ENCODE measurements at places on chromosomes 2 and 18. TPM values are rescaled to one million over a fixed set of nuclear protein-coding genes. Genes with fewer than 3 reads are reported as not detected.

DNA sequence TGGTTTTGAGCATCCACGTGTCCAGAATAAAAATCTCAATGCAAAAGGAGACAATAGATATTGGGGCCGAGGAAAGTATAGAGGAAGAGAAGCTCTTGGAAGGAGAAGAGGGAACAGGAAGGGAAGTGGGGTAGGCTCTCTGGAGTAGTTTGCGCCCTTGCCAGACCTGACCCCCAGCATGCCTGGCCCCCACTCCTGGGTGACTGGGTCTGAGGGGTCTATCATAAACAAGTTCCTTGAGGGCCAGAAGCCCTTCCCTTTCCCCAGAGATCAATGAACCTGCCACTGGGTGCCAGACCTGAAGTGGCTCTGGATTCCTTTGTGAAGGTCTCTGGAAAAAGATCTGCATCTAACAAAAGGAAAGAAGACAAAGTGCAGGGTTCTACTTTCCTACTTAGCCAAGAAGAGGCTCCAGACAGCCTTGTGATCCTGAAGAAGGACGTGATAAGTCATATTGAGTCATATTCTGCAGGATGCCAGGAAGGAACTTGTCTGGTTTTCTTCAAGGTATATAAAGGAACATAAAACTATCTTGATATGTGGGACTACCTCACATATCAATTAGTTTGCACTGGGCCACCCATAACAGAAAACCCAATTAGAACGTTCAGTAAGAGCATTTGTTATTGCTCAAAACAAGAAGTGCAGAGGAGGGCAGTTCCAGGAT, 18.7 kb upstream of the ATOH8 start:
- DNase-seq = no peak

DNA sequence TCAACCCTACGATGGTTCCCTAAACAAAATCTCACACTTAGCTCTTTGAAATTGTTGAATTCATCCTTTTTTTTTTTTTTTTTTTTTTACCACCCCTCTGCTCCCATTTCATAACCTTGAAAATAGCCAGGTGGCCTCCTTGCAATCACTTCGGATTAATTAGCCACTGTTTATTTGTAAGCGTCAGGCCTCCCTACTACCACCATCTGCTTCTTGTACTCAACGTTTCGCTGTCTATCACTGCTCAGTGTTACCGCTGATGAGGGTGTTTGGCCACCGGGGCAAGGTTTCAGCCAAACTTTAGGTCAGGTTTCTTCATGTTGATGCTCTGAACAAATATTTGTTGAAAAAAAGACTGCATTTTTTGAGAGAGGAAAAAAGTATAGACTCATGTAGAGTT, 183.2 kb downstream of the EPHA4 start:
- no peak for DNase-seq

DNA sequence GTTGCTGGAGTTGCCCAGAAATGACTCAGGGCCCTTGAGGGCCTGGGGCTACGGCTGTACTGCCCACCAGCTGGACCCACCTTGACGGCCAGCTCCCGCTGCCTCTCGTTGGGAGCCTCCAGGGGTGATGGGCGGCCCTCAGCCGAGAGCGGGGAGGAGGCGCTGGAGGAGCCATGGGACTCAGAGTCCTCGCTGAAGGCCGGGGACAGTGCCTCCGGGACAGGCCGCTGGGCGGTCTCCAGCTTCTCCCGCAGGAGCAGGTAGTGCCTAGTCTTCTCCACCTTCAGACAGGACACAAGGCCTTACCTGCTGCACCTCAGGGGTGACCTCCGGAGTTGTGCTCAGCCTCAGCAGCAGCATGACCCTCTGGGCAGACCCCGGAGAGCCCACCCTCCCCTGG, 30.7 kb downstream of the AQP12A start:
- DNase-seq = no peak

GRCh38 chr2:34545486-34546136, 946.5 kb upstream of the FAM98A start:
- DNase-seq = no peak

C2orf76 gene
- 14.0 TPM for total RNA-seq

RTKN gene
- 11.9 TPM for total RNA-seq

DNA sequence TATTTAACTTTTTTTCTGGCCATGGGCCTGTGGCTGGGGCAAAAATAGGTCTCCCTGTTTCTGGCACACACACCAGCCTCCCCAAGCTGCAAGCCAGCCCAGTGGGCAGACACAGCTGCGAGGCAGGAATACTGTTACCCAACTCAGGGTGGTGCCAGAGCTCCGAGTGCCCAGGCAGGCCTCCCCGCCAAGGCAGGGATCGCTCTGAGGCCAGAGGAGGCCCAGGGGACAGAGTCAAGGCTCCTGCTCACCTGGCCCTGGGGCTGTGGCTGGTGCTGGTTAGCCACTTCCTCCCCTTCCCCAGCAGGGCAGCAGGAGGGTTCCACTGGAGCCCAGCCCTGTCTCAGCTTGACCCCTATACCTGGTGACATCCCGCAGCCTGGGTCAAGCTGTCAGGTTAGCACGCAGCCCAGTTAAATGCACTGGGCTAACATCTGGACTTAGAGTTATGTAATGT, 67.1 kb upstream of the EPAS1 start:
- peak; percentile 37 for DNase-seq

- no peak for DNase-seq
Observed at GRCh38 chr2:150601280-150602038, 114.0 kb upstream of the RND3 start.

DNA sequence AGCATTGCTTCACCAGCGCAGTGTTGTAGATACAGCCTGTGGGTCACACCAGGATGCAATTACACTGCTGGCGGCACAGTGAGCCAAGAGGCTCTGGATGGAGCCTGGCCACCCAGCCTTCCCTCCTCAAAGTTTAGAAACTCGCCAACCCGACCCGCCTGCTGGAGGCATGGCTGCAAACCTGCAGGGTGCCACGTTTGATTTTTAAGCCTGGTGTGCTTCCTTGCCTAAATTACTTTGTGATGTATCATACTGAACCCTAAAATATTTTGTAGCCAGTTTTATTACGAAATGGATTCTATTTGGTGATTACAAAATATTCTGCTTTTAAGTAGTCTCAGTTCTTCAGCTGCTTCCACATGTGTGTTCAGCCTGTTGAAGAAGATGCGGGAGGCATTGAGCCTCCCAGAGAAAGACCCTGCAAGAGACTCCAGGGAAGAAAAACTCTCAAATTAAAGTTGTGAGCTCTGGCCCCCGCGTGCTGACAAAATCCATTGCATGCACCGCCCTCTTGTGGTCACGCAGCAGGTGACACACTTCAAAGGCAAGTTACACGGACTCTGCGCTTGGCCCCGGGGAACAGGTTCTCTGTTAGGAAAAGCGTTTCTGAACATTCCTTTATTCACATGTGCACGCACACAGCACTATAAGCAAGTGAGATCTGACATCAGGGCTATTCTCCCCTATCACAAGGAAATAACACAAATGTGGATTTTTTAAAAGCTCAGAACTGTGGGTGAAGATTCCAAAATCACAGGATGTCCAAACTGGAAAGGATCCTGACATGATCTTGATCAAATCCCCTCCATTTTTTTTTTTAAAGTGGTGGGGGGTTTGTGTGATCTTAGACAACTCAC, 63.0 kb upstream of the TWIST2 start:
- DNase-seq = no peak

NAT8 gene
- total RNA-seq = not detected

GRCh38 chr18:686339-687111, 25.9 kb downstream of the ENOSF1 start:
- DNase-seq = no peak

TMEM17 gene
- 0.87 TPM for total RNA-seq

DNA sequence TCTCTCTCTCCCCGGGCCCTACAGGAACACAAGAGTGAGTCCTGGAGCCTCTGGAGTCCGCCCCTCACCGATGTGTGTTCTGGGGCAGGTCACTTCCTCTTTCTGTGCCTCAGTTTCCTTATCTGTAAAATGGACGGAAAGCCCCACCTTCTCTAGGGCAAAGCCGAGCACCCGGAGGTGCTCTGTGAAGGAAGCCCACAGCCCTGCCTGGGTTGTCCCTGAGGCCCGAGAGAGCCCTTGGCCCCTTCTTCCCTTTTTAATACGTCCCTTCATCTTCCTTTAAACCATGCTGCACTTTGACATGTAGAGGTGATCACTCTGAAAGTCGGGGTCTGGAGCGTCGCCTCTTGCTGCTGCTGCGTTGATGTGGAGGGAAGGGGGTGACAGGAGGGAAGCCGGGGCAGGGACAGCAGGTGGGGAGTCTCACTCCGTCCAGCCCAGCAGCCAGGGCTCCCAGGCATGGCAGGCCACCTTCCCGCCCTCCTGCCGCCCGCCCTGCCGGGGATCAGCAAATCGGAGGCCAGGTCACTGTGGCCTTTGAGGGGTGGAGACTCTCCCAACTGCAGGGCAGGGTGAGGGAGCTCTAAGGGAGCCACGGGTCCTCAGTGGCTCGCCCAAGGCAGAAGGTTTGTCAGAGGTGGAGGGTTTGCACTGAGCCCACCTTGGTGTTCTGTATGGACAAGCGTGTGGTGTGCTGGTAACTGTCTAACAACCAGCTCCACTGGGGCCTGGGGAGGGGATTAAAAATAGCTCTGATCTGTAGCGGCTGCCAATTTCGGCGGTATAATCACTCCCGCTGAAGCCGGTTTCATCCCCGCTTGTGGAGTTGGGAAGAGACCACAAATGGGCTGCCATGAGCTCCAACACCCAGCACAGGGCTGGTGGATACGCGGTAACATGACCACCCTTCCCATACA, 135.9 kb upstream of the ID2 start:
- no peak for DNase-seq

GRCh38 chr2:2638547-2639220, 307.6 kb upstream of the MYT1L start:
- no peak for DNase-seq

TUBA4B gene
- total RNA-seq = not detected

DNA sequence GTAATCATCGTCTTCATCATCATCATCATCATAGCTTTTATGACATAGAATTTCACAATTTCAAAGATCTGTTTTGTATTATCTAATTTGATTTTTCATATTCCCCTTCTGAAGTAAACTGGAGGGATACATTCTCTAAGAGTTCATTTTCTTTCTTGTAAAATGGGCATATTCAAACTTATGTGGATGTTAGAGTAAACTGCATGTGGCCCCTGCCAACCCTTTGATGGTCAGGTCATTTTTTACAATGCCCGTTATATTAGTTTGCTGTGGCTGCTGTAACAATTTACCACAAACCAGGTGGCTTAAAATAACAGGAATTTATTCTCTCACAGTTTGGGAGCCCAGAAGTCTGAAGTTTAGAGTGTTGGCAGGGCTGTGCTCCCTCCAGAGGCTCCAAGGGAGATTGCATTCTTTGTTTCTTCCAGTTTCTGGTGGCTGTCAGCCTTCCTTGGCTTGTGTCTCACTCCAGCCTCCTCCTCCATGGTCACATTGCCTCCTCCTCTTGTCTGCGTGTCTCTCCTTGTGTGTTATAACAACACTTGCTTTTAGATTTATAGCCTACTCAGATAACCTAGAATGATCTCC, 127.5 kb upstream of the MMADHC start:
- no peak for DNase-seq

DNA sequence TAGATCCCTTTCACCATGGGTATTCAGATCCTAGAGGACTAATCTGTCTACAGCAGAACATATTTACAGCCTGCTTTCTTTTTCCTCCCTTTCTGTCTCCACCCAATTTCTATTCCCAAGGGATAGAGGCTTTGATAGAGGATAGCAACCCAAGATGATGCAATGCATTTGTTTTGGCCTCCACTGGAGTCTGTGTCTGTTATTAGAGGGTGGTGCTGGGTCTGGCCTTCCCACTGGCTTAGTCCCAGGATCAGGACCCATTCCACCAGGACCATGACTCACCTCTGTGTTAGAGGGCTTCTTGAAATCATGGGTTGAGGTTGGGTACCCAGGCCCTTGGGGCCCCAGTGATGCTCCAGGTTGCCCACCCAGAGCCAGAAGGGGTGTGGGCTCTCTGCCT, 239.7 kb upstream of the TNP1 start:
- no peak for DNase-seq

- no peak for DNase-seq
Observed at GRCh38 chr2:237165405-237166276, 80.0 kb downstream of the COPS8 start.

GRCh38 chr18:77970814-77971213, 721.2 kb downstream of the GALR1 start:
- no peak for DNase-seq

CYP27C1 gene
- not detected for total RNA-seq

DLX1 gene
- not detected for total RNA-seq

GRCh38 chr2:111178730-111179405, 58.2 kb downstream of the BCL2L11 start:
- DNase-seq = no peak

- DNase-seq = no peak
Observed at GRCh38 chr2:155157711-155158110, 459.2 kb downstream of the KCNJ3 start.

GRCh38 chr2:16303273-16303577, 362.4 kb downstream of the CYRIA start:
- DNase-seq = no peak

DNA sequence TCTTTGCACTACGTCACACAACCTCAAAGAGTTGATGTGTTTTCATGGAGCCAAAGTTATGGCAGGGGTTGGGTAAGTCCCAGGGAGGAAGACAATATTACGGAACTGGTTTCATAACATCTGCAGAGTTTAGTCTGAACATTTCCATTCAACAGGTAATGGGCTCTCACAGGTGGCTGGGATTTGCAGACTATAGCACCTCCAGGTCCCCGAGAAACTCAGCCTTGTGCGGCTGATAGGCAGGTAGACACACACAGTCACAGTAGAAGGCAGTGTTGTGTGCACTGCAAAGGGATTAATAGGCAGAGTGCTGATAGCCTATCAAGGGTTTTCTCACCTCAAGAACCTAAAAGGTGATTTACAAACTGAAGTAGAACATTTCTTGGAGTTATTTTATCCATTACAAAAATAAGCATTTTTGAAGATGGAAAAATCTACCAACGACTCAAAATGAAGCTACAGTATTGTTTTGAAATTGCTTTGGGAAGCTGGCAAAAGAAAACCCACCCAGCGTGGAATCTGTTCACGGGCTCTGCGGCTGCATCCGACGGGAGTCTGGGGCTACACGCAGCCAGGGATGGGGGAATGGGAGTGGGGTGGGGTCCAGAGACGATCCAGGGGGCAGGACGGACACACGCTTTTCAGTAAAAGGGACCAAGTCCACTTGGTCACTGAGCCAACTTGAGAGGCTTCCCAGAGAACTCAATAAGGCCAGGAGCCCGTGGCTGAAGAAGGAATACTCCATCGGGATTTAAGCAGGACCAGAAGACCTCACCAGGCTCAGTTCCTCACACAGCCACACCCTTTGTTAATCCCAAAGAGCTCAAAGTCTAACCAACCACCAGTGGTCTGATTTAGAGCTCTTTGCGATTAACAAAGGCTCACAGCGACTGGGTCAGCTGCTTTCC, 82.9 kb downstream of the CHRNA1 start:
- DNase-seq = no peak

GRCh38 chr2:237431837-237432236, 17.9 kb upstream of the COL6A3 start:
- no peak for DNase-seq

CRYGC gene
- not detected for total RNA-seq

All from GM12878 (cell line).